ENCODE measurements at places on chromosomes 6 and 20.

DNA sequence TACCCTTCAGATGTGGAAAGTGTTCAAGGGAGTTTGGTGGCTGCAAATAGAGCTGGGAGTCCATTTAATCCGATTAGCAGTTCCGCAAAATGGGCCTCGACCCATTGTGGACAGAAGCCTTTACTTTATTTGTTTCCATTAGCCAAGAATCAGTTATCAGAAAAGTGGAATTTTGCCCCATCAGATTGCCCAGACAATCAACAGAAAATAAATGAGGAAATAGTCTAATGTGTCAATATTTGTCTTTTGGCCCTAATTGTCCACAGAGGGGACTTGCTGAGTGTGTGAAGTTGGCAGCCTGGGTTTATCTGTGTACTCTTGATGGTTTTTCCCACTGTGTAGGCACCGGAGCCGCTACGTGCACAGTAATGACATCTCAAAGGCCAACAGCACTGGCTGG, 134.3 kb downstream of the LINC00237 start:
- DNase-seq = no peak

GRCh38 chr6:148957752-148958151, 210.9 kb downstream of the UST start:
- DNase-seq = no peak

DNA sequence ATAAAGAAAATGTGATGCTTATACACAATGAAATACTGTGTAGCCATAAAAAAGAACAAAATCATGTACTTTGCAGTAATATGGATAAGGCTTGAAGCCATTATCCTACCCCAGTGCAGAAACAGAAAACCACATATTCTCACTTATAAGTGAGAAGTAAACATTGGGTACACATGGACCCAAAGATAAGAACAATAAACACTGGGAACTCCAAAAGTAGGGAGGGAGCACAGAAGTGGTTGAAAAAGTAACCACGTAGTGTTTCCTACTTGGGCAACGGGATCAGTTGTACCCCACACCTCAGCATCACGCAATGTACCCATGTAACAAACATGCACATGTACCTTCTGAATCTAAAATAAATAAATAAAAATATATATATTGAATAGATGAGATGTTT, 8.2 kb downstream of the IRAK1BP1 start:
- no peak for DNase-seq

DNA sequence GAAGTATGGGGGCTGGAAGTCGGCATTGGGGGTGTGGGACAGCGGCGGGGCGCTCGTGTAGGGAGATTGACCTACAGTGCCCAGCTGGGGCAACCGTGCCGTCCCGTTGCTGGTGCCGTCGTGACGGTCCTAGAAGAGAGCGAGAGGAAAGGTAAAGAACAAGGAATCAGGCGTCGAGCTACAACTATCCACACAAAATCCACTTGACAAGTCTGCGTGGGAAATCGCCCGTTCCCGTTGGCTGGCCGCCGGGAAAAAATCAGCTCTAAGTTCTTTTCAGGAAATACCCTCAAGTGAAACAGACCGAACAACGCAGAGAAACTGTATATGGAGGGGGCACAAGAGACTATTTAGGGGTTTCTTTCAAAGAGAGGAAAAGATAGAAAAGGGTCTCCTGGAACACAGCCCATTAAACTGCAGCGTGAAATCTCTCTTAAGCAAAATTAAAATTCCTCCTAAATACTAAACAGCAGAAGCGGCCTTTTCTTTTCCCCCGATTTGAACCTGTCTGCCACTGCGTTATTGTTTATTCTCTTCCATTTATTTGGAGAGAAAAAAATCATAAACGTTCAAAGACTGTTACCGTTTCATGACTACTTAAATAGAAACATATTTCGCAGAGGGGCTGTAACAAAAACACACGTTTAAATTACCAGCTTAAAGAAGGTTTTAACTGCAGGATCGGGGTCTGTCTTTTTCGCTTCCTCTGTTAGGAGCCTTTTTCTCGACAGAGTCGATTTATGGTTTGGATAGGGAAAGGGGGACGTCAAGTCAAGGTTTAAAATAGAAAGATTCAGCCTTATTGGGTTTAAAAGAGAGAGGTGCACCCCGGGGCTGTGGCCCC, 4.4 kb downstream of the TFAP2A start:
- no peak for DNase-seq

DNA sequence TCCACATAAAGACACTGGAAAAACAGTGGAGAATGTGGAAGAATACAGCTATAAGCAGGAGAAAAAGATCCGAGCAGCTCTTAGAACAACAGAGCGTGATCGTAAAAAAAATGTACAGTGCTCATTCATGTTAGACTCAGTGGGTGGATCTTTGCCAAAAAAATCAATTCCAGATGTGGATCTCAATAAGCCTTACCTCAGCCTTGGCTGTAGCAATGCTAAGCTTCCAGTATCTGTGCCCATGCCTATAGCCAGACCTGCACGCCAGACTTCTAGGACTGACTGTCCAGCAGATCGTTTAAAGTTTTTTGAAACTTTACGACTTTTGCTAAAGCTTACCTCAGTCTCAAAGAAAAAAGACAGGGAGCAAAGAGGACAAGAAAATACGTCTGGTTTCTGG, 57.1 kb downstream of the MAP3K4 start:
- DNase-seq = no peak

- DNase-seq = no peak
These were observed 110.8 kb upstream of the GPR6 start for GRCh38 chr6:109867009-109867969.

GRCh38 chr6:98044791-98045470, 761.9 kb upstream of the MMS22L start:
- DNase-seq = no peak

GRCh38 chr6:169449221-169449620, 195.6 kb upstream of the THBS2 start:
- DNase-seq = no peak

Data from right lobe of liver (tissue), 6 donors.